ENCODE measurements at places on chromosomes 1 and 21.

DNA sequence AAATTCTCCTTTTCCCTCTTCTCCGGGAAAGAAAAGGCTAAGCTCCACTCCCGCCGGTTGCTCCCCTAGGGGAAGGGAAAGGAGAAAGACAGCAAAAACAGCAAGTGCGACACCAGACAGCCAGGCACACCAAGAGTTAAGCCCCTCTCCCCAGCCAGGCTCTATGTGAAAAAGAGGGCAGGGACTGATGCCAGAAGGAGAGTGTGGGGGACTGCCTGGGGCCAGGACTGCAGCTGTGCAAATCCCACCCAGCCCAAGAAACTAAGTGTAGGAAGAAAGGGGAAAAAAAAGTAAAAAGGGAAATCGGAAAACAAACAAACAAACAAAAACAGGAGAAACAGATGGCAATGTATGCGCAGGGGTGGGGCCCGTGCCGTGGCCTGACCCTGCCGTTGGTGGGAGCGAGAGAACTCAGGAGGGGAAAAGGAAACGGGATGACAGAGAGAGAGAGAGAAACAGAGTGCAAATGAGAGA is 27.7 kb upstream of the FMO1 start:
- DNase-seq: no peak

DNA sequence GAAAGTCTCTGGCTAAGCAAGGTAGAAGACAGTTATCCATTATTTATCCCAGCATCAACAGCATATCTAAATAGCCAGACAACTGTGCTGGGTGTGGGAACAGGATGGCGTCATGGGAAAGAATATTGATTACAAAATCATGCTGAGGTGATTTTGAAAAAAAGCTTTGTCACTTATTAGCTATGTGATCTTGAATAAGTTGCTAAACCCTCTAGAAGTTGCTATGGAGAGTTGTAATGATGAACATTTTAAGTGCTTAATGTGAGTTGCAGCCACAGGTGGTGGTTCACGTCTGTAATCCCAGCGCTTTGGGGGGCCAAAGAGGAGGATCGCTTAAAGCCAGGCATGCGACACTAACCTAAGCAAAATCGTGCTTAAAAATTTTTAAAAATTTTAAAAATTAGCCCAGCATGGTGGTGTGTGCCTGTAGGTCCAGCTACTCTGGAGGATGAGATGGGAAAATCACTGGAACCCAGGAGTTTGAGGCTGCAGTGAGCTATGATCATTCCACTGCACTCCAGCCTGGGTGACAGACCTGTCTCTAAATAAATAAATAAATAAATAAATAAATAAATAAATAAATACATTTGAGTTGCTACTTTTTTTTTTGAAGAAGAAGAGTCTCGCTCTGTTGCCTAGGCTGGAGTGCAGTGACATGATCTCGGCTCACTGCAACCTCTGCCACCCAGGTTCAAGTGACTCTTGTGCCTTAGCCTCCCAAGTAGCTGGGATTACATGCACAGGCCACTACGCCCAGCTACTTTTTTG is 33.6 kb downstream of the WNT2B start:
- no peak for DNase-seq

- DNase-seq: no peak
Measured at GRCh38 chr1:3270403-3271245, 183.8 kb upstream of the ARHGEF16 start.

- DNase-seq: no peak
Measured at GRCh38 chr1:107250169-107250568, 109.3 kb downstream of the NTNG1 start.

DNA sequence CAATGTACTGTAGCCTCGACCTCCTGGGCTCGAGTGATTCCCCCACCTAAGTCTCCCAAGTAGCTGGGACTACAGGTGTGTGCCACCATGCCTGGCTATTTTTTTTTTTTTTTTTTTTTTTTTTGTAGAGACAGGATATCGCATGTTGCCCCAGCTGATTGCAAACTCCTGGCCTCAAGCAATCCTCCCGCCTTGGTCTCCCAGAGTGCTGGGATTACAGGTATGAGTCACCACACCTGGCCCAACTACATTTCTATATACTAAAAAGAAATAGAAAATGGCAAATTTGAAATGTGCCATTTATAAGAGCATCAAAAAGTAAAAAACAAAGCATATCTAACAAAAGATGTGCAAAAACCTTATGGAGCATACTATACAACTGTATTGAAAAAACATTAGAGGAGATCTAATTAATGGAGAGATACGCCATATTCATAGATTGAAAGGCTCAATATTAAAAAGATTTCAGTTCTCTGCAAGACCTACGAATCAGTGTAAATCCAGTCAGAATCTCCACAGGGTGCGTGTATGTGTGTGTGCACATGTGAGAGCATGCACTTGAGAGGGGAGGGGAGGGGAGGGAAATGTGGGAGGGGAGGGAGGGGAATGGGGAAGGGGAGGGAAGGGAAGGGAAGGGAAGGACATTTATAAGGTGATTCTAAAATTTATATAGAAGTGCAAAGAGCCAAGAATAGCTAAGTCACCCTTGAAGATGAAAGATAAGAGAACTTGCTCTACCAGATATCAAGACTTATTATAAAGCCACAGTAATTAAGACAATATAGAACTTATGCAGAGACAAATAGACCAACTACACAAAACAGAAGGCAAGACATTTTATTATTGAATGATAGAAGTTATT is 15.5 kb upstream of the PADI4 start:
- DNase-seq: no peak

- DNase-seq: no peak
Measured at GRCh38 chr1:98098473-98098872, 177.6 kb upstream of the DPYD start.

DNA sequence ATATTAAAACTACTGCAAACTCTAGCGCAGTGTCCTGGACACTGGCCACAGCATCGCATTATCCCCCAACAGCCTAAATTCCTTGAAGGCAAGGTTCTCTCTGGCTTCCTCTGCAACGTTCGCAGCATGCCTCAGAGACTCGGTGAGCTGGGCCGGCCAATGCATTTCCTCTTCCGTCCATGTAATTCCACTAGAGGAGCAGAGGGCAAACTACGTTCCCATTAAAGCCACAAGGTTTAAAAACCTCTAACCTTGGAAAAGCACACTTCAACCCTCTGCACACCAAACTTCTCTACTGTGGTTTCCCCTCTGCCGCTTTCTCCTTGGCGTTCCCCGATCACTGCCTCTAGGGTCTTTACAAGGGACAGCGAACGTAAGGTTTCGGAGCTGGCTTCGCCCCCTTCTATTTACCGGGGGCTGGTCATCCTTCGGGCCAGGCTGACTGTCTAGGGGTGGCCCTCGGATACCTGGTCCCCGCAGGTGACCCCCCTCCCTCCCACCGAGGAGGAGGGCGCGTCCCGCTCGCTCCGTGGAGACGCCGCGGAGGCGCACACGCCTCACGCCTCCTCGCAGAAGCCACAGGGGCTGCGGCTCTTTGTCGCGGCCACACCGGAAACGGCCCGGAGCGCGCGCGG is 456 bp upstream of the SMYD2 start:
- DNase-seq: peak; percentile 63

DNA sequence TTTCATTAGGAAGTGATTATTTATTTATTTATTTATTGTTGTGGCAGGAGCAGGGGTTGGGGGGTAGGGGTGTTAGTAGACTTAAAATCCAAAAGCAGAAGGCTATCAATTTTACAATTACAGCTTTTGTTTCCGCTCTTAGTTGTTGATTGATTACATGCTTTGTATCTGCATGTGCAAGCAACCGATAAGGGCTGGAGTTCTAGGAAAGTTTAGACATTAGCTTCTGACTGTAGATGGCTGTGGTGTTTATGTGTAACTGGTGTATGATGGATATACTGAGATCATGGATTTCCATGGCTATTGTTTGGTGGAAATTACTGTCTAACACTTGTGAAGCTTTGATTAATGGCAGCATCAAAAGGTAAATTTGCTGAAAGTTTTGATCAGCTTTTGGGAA is 2.8 kb downstream of the ST6GALNAC5 start:
- DNase-seq: no peak

GRCh38 chr1:214970016-214970415 is 112.5 kb upstream of the KCNK2 start:
- no peak for DNase-seq

GRCh38 chr21:38902608-38903445 is 97.1 kb downstream of the ETS2 start:
- DNase-seq: no peak

DNA sequence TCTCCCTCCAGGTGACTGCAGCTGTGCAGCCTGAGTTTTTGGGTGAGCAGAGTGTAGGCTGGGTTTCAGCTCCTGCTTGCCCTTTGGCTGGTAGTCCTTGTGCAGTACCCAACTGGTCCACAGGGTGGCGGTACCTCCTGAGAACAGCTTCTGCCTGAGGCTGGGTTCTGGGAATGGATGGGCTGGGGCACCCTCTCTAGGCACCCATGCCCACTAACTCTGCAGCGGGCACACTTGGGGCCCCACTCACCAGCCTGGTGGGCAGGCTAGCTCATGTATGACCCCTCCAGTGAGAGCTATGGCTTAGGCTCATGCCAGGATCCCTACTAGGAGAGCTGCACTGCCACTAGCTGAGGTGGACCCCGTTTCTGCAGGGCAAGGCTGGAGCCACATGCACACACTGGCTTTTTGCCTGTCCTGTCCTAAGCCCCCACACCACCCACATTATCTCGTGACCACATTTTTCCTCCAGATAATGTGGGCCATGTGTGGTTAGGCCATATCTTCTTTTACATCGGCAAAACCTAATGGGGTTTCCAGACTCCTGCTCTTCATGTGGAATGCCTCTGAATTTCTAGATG is 15.5 kb upstream of the GSTM4 start:
- DNase-seq: peak; percentile 45

GRCh38 chr1:15344380-15344779 is 65.3 kb upstream of the EFHD2 start:
- no peak for DNase-seq

DNA sequence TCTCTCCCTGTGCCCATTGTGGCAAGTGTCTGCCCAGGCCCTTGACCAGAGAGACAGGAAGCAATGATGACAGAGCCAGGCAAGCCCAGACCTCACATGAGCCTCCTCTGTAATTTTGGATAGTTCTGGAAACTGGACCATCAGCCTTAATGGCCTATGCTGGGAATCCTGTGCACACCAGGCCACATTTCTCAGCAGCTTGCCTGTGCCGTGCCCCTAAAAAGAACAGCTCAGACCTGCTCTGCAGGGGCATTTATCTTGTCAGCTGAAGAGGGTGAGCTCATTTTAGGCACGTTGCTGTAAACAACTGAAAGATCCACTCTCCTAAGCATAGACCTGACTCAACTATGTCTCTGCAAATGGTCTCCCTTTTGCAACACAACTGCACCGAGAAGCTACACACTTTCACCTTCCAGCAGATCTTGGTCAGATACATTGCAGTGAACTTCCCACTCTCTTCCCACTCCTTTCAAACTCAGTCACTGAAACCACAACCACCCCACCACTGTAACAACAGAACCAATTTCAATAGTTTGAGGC is 53.5 kb upstream of the BACH1 start:
- DNase-seq: no peak

DNA sequence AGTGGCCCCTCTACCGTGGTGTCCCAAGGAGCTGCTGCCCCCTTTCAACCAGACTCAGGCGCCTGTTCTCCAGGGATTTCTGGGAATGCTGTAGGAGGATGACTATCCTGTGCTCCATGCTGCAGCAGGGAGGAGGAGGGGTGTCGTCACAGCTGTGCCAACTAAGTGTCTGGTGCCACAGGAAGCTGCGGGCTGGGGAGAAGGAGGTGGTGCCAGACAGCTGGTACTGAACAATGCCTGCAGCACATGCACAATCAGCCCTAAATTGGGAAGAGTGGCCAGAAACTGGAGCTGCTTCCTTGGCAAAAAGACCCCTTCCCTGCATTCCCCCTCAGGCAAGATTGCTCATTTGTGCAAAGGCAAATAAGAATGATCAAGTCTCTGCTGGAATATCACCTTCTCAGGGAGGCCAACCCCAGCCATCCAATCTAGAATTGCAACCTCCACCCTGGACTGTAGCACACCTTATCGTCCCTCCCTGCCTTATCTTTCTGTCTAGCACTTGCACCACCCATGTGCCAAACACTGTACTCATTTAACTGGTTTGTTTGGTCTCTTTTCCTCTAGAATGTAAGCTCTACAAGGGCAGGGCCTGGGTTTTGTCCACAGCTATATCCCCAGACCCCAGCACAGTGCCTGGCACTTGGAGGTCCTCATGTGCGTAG is 33.3 kb downstream of the LAMB3 start:
- DNase-seq: no peak

- peak; percentile 43 for DNase-seq
Measured at GRCh38 chr1:41682845-41683625, 198.6 kb upstream of the EDN2 start.

DNA sequence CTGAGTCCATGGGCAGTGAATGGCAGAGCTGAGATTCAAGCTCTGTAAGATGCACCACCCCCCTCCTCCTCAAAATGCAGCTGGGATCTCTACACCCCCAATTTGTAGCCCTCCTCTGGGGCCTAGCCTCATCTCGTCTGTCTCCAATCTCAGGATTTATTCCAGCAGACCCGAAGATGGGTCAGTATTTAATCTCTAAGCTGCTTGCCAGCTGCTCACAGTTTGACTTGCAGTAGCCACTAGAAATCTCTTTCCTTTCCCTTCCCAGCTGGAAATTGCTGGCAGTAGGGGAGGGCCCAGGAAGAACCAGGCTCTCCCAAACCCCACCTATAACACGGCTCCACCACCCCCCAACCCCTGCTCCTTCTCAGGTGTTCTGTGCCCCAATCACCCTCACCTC is 1.5 kb downstream of the LACTBL1 start:
- DNase-seq: no peak

DNA sequence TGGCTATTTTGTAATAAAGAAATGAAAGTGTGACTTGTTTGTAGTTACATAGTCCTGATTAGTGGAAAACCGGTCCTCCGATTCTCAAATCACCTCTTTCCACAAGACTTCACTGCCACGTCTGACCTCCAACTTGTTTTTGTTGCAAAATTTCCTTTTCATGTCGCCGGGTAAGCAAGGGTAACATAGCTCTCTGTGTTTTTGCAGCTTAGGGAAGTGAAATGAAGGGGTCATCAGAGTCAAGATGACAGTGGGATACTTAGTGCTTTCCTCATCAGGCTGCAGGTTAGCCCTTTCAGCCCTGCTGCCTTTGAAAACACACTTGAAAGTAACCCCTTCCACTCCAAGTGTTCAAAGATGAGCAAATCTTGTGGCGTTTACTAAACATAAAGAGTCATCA is 217.9 kb downstream of the USP25 start:
- DNase-seq: no peak

Data from RCC 7860 (cell line).